Nephron progenitor cell (in vitro differentiated cells): ENCODE measurements at places on chromosomes 11 and 22.

GRCh38 chr11:113694390-113694789, 11.7 kb downstream of the TMPRSS5 start:
- no peak for DNase-seq
- peaks cover 15% of the 10 kb centered on the region for H3K4me1 ChIP-seq
- H3K36me3 ChIP-seq: peaks cover 8% of the 10 kb centered on the region
- H3K27me3 ChIP-seq: peaks cover 3% of the 10 kb centered on the region

GRCh38 chr11:97761175-97761574, 1259.6 kb upstream of the CNTN5 start:
- no peak overlapping the region for H3K27ac ChIP-seq
- no peaks in the 10 kb centered on the region for H3K4me1 ChIP-seq
- H3K27me3 ChIP-seq: no peaks in the 10 kb centered on the region
- H3K4me3 ChIP-seq: no peak overlapping the region
- no peak for DNase-seq
- no peaks in the 10 kb centered on the region for H3K36me3 ChIP-seq

DNA sequence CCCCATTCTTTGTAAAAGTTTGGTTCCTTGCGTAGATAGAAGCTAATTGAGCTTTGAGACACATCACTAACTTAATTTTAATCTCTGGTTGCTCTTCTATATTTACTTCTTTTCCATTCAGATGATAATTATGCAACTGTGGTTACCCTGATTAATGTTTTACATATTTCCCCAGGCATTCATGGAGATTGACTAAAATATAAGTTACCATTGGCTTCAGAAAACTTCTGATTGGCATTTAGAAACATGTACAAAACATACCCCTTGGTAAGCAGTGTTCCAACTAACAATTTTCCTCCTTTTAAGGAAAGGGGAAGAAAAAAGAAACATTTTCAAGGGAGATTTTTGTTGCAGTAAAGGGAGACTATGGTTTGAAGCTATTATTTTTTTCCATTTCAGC, 43.9 kb downstream of the FAT3 start:
- H3K27ac ChIP-seq: no peak overlapping the region
- peaks cover 45% of the 10 kb centered on the region for H3K4me1 ChIP-seq
- DNase-seq: no peak
- H3K36me3 ChIP-seq: peaks cover 5% of the 10 kb centered on the region
- no peak overlapping the region for H3K4me3 ChIP-seq

DNA sequence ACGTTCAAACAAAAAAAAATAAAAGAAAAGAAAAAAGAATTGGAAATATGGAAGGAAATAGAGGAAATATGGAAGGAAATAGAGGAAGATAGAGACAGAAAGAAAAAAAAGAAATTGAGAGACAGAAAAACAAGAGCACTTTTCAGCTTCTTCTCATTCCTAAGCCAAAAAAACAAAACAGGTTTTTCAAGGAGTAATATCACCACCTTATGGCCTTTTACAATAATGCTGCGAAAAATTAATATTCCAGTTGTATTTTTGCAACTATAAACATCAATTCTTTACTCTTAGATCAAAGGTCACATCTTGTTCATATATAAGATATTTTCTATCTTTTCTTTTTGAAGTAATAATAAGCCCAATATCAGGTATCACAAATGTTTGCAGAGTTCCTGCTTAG, 328.3 kb downstream of the FAT3 start:
- no peak for DNase-seq
- no peaks in the 10 kb centered on the region for H3K4me1 ChIP-seq
- peaks cover 4% of the 10 kb centered on the region for H3K36me3 ChIP-seq

GRCh38 chr22:29125844-29126243, 53.0 kb downstream of the KREMEN1 start:
- DNase-seq: no peak
- peak overlapping the region; percentile 41 for H3K27ac ChIP-seq
- H3K4me1 ChIP-seq: peaks cover 10% of the 10 kb centered on the region

DNA sequence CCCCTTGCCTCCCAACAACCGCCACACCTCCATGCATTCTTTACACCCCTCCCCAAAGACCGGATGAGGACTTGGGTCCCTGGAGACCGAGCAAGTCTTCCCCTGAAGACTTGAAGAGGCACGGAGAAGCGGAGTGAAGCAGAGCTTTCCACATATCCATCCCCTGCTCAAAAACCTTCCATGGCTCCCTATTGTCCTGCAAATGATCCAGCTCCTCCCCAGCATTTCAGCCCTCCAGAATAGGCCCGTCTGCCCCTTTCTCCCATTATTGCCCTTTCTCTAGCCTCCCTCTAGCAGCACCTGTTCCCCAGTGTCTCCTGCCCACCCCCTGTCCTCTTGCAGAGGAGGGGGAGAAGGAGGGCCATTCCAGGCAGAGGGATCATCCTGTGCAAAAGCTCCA, 59.8 kb downstream of the CYTH4 start:
- DNase-seq: no peak
- no peaks in the 10 kb centered on the region for H3K36me3 ChIP-seq
- peaks cover 71% of the 10 kb centered on the region for H3K27me3 ChIP-seq
- no peak overlapping the region for H3K4me3 ChIP-seq

- peaks cover 10% of the 10 kb centered on the region for H3K4me1 ChIP-seq
- no peaks in the 10 kb centered on the region for H3K36me3 ChIP-seq
- no peak for DNase-seq
- peaks cover 91% of the 10 kb centered on the region for H3K27me3 ChIP-seq
- H3K4me3 ChIP-seq: no peak overlapping the region
- no peak overlapping the region for H3K27ac ChIP-seq
Observed at GRCh38 chr11:70079691-70080090, 1.6 kb downstream of the ANO1 start.

DNA sequence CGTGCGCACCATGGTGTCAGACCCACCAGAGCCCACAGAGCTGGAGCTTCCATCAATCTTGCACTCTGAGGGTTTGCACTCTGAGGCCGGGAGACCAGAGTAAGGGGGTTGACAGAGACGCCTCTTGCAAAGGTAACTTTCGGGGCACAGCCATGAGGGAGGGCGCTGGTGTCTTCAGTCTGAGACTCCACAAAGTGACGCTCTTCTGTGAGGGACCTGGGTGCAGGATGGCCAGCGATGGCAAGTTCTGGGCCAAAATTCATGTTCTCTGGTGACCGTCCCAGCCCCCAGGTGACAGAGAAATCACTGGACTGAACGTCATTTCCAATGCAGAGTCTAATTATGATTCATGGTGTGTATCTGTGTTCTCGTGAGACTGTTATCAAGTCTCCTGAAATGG, 1395.2 kb downstream of the TBC1D22A start:
- H3K27me3 ChIP-seq: peaks cover 10% of the 10 kb centered on the region
- H3K27ac ChIP-seq: no peak overlapping the region
- no peak overlapping the region for H3K4me3 ChIP-seq
- H3K4me1 ChIP-seq: peaks cover 3% of the 10 kb centered on the region
- H3K36me3 ChIP-seq: no peaks in the 10 kb centered on the region

DNA sequence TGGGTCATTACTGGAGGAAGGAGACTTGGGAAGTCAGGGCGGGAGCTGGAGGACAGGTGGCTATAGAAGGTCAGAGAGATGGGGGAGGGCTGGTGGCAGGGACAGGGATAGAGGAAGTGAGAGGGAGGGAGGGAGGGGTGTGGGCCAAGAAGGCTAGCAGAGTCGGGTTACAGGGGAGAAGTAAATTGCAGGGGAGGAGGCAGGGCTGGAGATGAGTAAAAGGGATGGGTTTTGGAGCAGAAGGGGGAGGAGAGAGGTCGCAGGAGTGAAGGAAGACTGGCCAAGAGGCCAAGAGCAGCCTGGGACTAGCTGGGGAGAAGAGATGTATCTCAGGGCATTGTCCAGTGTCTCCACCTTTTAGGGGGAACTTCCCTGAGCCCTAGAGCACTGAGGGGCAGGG, 33.0 kb downstream of the LRRC10B start:
- H3K27ac ChIP-seq: peak overlapping the region; percentile 91
- H3K4me1 ChIP-seq: peaks cover 95% of the 10 kb centered on the region
- peak; percentile 38 for DNase-seq
- peaks cover 13% of the 10 kb centered on the region for H3K27me3 ChIP-seq

DNA sequence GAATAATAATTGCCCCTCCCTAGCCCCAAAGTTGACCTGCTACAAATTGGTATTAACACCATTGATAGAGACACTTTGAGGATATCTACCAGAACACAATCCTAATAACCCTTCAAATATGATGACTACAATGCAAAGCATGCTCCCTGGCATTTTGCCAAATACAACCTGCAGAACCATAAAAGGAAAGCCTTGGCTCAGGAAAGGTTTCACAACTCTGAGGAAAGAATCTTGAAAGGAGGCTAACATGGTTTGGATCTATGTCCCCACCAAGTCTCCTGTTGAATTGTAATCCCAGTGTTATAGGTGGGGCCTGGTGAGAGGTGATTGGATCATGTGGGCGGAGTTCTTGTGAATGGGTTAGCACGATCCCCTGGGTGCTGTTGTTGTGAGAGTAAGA, 140.4 kb upstream of the ARHGAP42 start:
- no peak overlapping the region for H3K27ac ChIP-seq
- H3K27me3 ChIP-seq: no peaks in the 10 kb centered on the region
- no peak overlapping the region for H3K4me3 ChIP-seq
- H3K4me1 ChIP-seq: peaks cover 2% of the 10 kb centered on the region
- no peak for DNase-seq

GRCh38 chr11:442611-443081, 835 bp upstream of the ANO9 start:
- no peak overlapping the region for H3K4me3 ChIP-seq
- H3K36me3 ChIP-seq: no peaks in the 10 kb centered on the region
- H3K27me3 ChIP-seq: peaks cover 4% of the 10 kb centered on the region
- no peak overlapping the region for H3K27ac ChIP-seq

DNA sequence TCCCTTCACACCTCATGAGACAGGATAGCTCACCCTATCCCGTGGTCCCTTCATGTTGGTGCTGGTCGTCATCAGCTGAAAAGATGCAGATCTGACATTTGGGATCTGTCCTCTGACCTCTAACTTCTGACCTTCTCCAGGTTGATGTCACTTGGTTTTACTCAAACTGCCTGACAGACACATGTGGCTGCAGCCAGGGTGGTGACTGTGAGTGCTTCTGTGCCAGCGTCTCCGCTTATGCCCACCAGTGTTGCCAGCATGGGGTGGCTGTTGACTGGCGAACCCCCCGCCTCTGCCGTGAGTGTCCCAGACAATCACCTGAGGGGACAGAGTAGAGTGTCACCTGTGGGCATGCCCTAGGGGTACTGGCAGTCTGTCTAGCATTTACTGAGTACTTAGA, 49.7 kb downstream of the OTOG start:
- H3K4me3 ChIP-seq: no peak overlapping the region
- peaks cover 27% of the 10 kb centered on the region for H3K4me1 ChIP-seq
- peaks cover 33% of the 10 kb centered on the region for H3K36me3 ChIP-seq
- DNase-seq: no peak
- H3K27ac ChIP-seq: no peak overlapping the region
- H3K27me3 ChIP-seq: peaks cover 68% of the 10 kb centered on the region

DNA sequence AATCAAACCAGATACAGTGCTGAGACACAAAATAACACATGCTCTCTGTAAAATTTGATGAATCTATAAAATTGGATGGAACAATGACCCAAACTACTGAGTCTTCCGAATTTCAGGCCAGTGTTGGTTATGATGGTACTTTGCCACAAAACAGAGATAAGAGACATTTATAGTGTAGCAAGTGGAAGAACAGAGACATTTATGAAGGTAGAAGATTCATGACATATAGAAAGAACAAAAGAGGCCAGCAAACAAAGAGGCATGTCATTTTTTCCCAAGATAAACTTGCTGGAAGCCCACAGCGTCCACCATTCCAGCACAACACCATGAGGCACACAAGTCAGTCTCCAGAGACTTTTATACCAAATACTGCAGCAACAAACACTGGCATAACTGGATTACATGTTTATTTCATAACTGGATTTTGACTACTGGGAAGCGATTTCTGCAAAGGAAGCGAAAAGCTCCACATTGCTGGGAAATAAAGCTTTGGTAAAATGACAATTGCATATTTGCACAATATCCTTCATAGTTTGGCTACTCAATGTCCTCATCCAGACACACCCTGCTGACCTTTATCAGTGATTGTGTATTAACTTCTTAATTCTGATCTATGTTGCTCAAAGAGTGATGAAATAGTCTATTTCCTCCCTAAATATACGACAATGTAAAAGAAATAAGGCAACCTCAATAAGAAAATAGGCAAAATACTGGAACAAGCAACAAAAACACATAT, 17.5 kb downstream of the DDI1 start:
- H3K36me3 ChIP-seq: no peaks in the 10 kb centered on the region
- no peak overlapping the region for H3K4me3 ChIP-seq
- DNase-seq: no peak
- no peaks in the 10 kb centered on the region for H3K27me3 ChIP-seq
- no peak overlapping the region for H3K27ac ChIP-seq
- H3K4me1 ChIP-seq: no peaks in the 10 kb centered on the region

- no peaks in the 10 kb centered on the region for H3K36me3 ChIP-seq
- H3K27ac ChIP-seq: peak overlapping the region; percentile 98
- no peak overlapping the region for H3K4me3 ChIP-seq
Observed at GRCh38 chr11:125215976-125216375, 51.4 kb downstream of the PKNOX2 start.
